CD4-positive, alpha-beta T cell treated with Interleukin-2 at 100 ng/mL for 4 hours (primary cell): ENCODE measurements at places on chromosomes 2 and 18.

- DNase-seq, result no peak
Measured at GRCh38 chr18:22552254-22552653, 134.5 kb upstream of the CTAGE1 start.

GRCh38 chr2:63064197-63064596, 13.6 kb downstream of the OTX1 start:
- no peak for DNase-seq

GRCh38 chr2:60796573-60797509, 40.8 kb downstream of the PAPOLG start:
- no peak for DNase-seq

DNA sequence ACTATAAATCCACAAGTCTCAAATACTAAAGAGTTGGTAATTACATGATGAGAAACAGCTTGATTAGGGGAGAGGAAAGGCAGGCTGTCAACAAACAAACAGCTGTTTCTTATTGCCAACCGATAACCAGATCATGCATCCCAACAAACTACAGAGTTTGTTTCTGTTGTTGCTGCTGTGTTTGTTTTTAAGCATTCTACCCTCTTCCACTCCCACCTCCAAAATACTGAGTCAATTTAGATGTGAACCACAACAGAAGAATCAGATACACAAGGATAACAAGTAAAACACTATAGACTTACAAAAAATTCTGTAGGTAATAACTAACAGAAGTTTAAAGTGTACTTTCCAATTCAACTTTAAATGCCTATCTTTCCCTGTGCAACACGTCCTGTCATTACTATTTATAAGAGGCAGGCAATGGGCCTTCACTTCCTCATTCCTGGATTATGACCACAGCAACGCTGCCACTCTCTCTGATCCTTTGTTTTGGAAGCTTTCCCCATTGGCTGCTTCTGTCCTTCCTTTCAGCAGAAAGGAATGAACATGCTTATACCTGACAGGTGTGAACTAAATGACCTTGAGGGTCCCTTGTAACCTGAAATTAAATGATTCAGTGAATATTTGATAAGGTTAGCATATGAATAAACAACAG, 152.0 kb downstream of the SRBD1 start:
- no peak for DNase-seq

DNA sequence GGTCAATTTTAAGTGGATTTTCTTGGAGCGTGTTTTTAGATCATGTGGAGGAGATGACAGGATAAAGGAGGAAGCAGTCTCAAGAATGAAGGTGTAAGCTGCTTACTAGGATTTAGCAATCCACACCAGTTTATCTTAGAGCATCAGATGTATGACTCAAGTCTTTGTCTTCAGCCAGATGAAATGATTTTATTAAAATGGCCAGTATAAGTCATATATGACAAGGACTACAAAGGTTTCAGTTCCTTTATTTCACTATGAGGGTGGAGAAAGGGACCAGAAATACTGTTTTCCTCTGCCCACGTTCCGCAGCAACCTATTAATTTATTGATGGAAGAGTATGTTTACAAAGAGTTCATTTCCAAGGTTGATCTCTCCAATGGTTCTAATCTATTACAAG, 970.5 kb upstream of the SLC39A10 start:
- DNase-seq, result no peak

DNA sequence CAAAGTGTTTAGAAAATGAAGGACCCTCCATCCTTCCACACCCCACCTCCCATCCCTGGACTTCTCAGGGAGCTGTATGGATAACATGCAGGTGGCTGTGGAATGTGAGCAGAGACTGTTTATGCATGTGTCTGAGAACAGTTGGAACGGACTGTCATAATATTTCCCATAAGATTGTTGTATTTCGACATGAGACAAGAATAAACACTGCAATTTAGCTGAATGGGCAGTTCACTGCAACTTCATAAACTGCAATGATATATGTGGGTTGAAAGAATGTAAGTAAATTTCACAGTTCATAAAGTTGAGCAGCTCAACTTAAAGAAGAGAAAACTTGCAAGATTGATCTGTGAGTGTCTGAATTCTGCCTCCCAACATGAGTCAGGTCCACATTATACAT, 74.6 kb downstream of the MEP1B start:
- no peak for DNase-seq

DNA sequence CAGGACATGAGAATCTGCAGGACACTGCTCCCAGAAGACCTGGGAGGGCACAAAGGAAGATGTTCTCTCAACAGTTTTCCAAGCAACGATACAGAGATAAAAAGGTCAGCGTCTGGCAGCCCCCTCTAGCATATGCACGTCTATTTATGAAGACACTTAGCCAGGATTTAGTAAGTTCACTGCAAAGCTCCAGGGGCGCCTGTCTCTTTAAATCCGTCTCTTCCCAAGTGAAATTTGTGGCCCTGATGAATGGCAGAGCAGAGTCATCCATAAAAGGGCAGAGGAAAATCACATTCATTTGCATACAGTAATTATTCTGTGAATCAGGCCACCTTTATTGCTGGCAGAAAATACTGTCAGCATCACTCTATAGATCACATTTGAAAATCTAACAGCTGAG, 390.9 kb upstream of the SMIM21 start:
- no peak for DNase-seq

DNA sequence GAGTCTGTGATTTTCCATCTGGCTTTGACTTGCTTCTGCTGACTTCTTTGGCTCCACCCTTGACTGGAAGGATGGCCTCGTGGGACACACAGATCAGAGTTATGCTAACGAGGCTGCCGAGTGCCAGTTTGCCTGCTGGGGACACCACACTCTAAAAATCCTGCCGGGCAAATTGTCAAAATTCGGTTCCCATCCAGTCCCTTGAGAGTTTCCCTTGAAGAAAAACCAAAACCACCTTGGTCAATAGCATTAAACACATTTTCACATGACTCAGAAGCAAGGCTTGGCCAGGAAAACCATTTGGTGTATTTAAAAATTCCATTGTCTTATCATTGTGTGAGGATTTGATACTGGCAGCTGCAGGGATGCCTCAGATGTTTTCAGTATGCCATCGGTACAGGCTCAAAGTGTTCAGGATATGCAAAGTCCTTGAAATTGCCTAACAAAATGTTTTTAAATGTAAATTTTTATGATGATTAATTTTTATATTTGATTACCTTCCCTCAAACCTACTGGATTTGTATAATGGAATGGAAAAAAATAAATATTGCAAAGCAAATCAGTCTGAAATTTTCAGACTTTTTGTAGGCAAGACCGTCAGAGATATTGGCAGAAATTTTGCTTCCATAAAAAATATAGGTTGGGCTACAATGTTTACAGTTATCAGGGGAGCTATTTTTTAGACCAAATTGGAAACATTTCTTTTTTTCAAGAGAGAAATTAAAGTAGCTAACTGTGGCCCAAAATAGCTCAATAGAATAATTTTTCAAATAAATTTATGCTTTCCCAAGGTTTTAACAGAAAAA, 41.6 kb downstream of the KCNE4 start:
- DNase-seq, result no peak

DNA sequence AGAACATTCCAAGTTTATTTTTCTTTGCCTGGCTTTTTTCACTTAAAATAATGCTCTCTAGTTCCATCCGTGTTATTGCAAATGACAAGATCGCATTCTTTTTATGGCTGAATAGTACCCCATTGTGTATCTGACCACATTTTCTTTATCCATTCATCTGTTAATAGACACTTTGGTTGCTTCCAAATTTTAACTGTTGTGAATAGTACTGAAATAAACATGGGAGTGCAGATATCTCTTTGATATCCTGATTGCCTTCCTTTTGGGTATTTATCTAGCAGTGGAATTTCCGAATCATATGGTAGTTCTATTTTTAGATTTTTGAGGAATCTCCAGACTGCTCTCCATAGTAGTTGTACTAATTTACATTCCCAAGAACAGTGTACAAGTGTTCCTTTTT, 230.5 kb downstream of the FIGN start:
- DNase-seq, result no peak

DNA sequence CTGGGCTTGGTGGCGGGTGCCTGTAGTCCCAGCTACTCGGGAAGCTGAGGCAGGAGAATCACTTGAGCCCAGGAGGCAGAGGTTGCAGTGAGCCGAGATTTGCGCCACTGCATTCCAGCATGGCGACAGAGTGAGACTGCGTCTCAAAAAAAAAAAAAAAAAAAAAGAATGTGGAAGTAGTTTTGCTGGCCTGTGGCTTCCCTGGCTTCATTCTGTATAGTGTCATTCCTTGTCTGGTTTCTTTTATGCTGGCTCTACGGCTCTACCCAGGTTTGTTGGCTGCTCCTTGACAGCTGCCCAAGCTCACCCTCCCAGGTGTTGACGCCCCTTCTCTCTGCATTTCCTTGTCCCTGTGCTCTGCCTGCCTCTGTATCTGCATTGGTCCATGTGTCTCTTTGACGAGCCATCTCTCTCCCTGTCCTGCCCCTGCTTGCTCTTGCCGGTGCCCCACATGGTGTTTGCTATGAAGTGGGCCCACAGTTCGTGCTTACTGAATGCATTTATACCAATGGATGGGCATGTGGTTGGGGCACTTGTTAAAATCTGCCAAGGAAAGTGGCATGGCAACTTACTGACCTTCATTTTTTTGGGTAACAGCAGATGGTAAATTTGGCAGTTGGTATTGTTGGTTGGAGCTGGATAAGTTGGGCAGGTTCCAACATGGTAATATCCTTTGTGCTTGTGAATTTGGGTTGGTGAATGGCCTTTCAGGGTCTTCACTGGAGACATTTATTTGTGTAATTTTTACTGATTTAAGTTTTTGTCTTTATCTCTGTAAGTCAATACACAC, 113.9 kb downstream of the MAP4K4 start:
- DNase-seq, result no peak

GRCh38 chr18:45332871-45333270, 282.4 kb upstream of the SLC14A2 start:
- no peak for DNase-seq

DNA sequence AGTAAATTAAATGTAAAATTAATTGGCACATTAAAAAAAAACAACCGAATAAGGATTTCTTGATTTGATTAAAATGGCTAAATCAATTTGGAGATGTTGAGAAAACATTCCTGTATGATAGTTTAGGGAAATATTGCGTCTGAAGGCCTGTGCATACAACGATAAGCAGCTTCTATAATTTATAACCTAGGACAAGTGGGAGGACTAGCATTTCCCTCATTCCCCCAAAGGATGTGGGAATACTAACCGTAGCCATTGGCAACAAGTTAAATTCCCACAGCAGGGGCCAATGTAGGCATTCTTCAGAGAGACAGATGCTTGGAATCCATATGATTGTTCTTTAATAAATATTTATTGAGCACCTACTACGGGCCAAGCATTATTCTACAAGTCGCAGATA, 134.5 kb downstream of the NYAP2 start:
- DNase-seq, result no peak

- no peak for DNase-seq
Measured at GRCh38 chr2:126614524-126615227, 41.3 kb upstream of the GYPC start.

- no peak for DNase-seq
Measured at GRCh38 chr2:70362661-70363060, 60.8 kb upstream of the FAM136A start.

GRCh38 chr2:142020368-142020767, 110.4 kb downstream of the LRP1B start:
- DNase-seq, result no peak

GRCh38 chr18:22169011-22169888, at the start of gene GATA6:
Gene GATA6 (plus strand): TSS chr18:22169589. CDS start chr18:22171145, 1,556 bp downstream.
- peak; percentile 42 for DNase-seq

DNA sequence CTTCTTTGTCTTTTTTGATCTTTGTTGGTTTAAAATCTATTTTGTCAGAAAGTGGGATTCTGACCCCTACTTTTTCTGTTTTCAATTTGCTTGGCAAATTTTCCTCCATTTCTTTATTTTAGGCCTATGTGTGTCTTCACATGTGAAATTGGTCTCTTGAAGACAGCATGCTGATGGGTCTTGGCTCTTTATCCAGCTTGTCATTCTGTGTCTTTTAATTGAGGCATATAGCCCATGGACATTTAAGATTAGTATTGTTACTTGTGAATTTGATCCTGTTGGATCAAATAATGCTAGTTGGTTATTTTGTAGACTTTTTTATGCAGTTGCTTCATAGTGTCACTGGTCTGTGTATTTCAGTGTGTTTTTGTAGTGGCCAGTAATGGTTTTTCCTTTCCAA, 26.3 kb upstream of the DSG1 start:
- DNase-seq, result no peak
